ENCODE measurements at places on chromosomes 11 and 22. TPM values are rescaled to one million over a fixed set of nuclear protein-coding genes. Genes with fewer than 3 reads are reported as not detected.
A peak's percentile ranks its signal among the peaks of the same experiment; 100 is the strongest.

- DNase-seq: peak; percentile 56
Observed at GRCh38 chr22:30426388-30427353, 1.1 kb downstream of the MTFP1 start.

DNA sequence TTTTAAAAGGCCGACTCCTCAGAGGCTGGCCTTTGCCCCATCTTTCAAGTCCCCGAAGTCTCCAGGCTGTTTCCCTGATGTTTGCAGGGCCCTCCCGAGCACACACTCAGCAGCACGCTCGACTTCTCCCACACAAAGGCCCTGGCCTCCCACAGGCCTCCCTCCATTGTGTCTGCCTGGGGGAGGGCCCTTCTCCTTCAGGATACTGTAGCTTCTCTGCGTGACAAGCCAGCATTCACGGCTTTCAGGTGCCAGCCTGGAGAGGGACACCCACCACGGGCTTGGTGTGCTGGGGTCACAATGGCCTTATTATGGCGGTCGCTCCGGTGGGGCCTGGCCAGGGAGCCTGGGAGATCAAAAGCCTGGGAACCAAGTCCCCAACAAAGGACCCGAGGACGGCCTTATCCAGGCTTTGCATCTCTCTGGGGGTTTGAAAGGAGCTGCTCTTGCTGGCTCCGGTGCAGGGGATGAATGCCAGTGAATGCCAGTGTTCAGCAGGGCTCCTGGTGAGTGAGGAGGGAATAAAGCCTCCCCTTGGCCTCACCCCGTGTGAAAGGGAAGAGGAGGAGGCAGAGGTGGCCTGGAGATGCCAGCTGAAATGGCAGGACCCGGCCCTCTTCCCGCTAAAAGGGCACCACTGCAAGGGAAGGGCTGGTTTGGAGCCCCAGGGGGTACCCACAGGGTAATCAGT lies 55.0 kb downstream of the TRAF6 start:
- no peak for DNase-seq

DNA sequence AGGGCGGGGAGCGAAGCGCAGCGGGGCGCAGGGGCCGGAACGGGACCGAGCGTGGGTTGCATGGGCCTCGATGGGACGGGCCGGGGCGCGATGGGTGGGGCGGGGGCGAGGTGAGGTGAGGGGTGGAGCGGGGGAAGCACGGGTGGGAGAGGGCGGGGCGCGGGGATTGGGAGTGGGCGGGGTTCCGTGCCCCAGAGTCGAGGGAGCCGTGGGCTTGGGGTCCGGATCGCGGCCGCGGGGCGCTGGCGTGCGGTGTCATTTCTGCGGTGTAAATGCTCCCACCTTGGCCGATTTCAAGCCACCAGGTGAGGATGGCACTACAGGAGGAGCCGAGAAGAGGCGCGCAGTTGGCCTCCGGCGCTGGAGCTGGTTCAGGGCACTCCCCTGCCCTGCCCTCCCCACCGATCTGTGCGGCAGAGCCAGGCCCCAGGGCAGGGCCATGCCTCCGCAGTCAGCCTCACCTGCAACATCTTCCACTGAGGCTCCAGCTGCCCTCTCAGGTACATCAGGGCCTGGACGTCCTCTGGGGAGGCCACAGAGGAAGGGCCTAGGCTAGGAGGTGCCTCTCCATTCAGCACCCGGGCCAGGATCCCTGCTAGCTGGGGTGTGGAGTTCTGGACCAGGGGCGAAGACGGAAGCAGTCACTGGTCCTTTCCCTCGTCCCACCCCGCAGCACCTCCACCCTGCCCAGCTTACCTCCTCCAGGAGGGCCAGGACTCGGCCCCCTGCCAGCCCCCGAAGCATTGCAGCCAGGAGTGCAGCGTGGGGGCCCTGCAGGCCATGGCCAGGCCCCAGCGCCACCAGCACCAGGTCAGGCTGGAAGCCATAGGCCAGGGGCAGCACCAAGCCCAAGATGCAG lies 620 bp upstream of the TUBGCP6 start:
- DNase-seq: no peak

DNA sequence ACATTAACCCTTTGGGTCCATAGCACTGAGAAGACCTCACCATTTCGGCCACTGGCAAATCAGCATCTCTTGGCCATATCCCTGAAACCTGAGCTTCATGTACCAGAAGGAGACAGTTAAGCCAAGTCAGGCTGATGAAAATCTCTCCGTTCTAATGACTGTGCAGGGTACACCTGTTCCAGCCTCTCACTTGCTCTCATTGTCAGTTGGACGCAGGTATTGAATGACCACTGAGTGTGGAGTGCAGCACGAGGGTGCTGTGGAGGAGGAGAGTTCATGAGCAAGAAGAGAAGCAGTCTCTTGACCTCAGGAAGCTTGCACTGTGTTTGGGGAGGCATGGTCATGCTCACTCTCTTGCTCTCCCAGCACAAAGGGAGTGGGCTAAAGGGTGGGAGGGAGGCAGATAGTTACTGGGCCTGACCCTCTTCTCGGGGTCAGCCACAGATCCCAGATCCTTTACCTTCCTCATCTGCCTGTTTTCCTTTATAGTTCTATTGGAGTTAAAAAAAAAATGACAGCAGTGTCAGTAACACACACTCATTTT lies 65.2 kb downstream of the ZBTB16 start:
- DNase-seq: no peak

GRCh38 chr11:33976495-33977199 lies 74.9 kb upstream of the CAPRIN1 start:
- peak; percentile 49 for DNase-seq

DNA sequence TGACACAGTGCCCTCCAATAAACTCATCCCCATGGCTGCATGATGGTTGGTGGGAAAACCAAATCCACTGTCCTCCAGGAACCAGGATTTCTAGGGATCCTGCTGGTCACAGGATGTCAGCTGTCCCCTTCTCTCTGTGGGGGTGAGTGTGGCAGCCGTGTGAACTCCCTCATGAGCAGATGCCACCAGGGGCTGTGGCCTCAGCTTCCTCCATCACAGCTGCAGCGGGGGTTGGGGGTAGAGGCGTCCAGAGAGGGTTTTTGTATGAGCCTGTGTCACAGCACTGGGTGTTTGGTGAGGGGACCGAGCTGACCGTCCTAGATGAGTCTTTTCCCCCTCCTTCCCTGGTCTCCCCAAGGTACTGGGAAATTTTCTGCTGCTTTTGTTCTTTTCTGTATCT lies 26.4 kb downstream of the IGLL5 start:
- no peak for DNase-seq

DNA sequence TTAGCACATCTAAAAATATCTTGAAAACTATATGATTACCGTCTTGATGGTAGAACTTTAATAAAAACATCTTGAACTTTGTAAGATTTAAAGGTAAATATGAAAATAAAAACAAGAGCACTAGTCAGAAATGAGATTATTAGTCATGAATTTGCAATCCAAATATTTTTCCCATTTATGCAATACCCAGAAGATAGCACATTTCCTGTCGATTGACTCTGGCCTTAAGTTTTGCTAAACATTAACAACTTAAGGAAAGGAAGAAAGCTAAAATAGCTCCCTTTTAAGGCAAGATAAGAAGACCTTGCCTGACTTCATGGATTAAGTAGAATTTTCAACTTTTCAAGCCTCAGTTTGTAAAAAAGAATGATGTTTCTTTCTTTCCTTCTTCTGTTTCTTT lies 1374.7 kb upstream of the RAG2 start:
- DNase-seq: no peak

DNA sequence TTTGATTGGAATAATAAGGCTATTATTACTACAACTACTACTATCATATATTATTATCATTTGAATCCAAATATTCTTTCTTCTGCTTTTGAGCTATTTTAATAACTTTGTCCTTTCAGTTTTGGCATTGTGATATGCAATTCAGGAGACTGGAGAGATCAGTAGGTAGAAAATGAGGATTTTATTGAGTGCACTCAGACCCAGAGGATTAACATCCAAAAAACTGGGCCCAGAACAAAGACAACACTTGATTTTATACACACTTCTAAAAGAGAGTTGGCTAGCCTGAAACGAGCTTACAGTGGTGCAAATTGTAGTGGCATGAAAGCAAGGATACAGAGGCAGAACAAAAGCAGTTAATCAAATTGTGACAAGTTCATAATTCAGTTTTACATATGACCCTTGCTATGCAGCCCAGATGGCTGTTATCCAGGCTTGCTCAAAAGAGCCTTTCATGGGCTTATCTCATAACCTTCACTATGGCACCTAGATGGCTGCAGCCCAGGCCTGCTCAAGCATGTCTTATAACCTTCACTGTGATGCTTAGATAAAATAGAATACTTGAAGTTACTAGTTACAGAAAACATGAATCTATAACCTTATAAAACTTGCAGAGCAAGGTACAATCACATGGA lies 796.3 kb upstream of the RAG2 start:
- DNase-seq: no peak

DNA sequence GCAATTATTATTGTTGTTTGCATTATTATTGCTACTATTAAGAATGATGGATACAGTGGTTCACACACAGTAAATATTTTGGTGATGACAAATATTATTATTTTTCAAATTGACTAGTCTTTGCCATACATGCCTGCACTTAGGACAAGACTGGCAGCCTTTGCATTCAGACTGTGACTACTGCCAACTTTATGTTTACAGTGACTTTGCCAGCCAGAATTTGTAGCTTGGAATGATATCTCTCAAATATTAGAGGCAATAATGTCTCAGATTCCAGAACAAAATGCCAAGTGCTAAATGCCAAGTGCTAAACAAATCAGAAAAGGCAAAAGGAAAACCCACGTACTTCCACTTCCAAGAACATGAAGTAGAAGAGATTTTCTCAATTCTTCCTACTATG lies 823.1 kb downstream of the DLG2 start:
- no peak for DNase-seq

GRCh38 chr11:108670451-108670850 lies 5.6 kb downstream of the DDX10 start:
- no peak for DNase-seq

- no peak for DNase-seq
Observed at GRCh38 chr22:40022536-40023240, 27.9 kb downstream of the FAM83F start.

DNA sequence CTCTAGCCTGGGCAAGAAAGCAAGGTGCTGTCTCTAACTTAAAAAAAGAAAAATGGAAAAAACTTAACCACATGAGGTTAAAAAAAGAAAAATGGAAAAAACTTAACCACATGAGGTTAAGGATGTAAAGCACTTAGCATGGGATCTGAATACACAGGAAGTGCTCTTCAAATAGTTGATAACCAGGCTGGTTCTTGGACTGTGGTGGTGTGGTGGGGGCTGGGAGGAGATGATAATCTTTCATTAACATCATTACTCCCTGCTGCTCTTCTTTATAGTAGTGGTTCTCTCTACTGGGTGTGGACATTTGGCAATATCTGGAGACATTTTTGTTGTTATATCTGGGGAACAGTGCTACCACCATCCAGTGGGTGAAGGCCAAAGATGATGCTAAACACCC lies 88.4 kb downstream of the TTC17 start:
- DNase-seq: no peak

GRCh38 chr11:25794804-25795203 lies 537.1 kb upstream of the ANO3 start:
- no peak for DNase-seq

- DNase-seq: no peak
Observed at GRCh38 chr11:103279821-103280220, 170.6 kb downstream of the DYNC2H1 start.

- no peak for DNase-seq
Observed at GRCh38 chr11:114915871-114916805, 237.8 kb downstream of the NXPE2 start.

DNA sequence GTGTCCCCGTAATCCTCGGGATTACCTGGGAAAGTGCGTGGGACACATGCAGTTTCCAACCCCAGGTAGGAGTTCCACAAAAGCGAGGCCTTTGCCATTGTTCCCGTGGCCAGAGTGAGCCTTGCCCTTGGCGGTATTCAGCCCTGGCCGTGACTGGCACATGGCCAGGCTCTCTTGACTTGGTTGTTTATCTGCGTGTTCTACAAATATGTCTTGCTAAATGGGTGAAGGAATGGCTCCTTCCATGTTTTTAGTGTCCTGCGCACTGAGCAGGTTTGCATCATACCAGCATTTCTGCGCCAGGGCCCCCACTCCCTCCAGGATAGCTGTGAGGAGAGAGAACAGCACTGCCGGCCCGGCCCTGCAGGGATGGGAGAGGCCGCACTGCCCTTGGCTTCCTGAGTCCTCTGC lies 20.0 kb downstream of the POLR3H start:
- no peak for DNase-seq

DNA sequence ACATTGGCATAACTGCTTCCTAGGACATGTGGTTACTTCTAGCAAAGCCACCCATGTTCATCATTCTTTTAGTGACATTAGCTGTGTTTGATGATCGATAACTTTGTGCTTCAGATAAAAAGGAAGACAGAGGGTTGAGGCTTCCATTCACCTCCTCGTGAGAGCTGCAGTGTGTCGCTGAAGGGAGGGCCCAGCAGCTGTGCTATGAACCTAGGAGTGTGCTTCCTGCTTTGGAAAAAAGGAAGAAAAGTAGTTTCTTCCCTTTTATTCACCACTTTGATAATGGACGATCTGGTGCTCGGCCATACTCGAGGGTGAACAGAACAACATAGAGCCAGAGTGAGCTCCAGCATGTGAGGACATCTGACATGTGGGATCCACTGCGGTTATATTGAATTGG lies 6.1 kb upstream of the RFPL2 start:
- no peak for DNase-seq

DNA sequence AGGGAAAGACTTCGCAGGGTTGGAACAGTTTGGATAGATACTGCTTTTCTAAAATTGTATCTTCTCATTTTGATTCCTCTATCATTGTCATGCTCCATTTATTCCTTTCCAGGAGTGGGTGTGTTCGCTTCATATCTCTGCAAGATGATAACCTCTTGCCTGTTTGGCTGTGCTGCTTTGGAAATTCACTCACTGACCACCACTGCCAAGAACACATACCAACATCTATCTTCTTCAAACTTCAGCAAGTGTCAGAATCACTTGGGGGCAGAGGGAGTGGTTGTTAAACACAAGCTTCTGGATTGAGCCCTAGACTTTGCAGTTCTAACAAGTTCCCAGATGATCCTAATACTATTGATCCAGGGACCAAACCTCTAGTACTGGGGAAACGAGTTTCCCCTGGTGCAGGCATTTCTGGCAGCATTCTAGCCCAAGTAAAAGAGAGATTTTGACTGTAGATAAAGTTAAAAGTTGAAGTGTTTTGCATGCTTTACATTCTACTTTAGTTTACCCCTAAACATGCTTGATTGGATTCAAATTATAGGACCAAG lies 11.5 kb upstream of the DKK3 start:
- no peak for DNase-seq

DNA sequence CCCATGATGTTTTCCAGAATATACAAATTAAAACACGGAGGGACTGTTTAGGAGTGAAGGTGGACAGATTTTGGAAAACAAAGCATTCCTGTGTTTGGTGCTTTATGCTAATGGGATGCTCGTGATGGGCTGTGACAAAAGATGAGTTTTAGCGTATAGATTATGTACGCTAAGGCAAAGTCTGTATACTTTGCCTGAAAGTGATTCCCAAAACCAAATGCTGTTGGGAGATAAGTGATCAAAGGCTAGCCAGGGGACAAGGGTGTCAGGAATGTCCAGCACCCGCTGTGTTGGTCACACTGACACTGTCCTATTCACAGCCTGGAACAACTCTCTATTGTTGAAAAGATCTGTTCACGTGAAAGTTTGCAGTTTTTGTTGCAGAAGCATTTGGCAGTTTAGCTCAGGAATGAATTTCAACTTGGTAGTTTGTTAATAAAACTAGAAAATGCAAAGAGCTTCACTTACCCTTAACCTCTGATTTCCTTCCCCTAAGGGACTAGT lies 1.5 kb downstream of the JAM3 start:
- no peak for DNase-seq

GRCh38 chr11:45641961-45642360 lies 23.5 kb downstream of the CHST1 start:
- DNase-seq: no peak

BCR gene
- 57.5 TPM for polyA plus RNA-seq

SLC25A18 gene
- 1.9 TPM for polyA plus RNA-seq

CALCB gene
- 3.4 TPM for polyA plus RNA-seq

RAB38 gene
- 22.4 TPM for polyA plus RNA-seq

TRIOBP gene
- polyA plus RNA-seq: 80.8 TPM

Measured in renal cortex interstitium (tissue), 15 donors.